ENCODE measurements at places on chromosomes 3 and 15.

GRCh38 chr15:70058642-70059360 lies 38.9 kb downstream of the TLE3 start:
- no peak for DNase-seq

GRCh38 chr15:46344115-46344724 lies 709.4 kb downstream of the SQOR start:
- DNase-seq, result no peak

- DNase-seq, result no peak
Observed at GRCh38 chr3:56800130-56800831, 1.5 kb downstream of the ARHGEF3 start.

DNA sequence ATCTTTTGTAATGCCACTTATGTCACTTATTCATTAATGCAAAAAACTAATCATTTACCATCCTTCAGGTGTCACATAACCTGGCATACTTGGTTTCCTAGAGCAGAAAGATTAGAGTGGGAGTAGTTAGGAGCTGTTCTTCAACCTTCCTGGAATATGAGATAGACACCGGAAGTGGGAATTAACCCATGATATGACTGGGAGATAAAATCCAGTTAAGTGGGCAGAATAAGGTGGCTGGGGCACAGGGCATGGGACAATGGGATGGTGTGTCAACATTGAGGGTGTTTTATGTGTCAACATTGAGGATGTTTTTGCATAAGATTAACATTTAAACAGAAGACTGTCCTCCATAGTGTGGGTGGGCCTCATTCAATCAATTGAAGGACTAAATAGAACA lies 94.3 kb upstream of the CBLB start:
- DNase-seq, result no peak

DNA sequence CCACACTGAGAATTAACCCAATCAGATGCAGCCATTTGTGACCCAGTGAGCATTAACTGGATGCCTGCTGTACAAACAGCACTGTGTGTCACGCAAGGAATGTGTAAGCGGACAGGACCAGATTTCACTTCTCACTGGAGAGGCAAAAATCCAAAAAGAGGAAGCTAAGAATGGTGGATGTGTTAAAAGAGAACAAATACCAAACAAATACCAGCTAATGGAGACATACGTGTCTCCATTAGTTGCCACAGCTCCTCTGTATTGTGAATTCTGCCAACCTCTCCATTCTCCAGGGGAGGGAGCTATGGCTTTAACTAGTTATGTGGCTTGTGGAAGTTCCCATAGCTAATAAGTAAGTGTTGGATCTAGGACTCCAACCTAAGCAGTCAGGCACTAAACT lies 2.6 kb downstream of the LTF start:
- DNase-seq, result no peak

DNA sequence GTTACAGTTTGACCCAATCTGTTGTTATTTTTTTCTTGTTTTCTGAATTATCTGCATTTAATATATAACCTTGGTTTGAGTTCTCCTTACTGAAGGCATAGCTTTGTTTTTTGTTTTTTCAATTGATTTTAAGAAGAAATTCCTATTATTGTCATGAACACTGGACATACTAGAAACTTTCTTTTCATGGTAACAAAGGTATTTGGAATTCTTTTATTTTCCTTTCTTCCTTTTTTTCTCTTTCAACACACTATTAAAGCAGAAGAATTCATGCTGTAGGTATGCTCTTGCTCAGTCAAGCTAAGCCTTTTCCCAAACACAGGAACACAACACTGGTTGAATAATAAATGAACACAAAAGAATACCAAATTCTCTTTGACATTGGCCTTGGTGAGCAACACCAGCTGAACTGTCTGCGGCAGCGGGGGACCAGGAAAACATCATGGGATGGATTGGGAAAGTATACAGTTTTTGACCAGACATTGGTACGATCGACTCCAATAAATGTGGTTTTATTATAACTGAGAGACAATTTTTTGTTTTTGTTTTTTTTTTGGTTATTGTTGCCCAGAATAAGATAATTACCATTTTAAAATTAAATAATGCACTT lies 23.1 kb downstream of the U2SURP start:
- DNase-seq, result no peak

DNA sequence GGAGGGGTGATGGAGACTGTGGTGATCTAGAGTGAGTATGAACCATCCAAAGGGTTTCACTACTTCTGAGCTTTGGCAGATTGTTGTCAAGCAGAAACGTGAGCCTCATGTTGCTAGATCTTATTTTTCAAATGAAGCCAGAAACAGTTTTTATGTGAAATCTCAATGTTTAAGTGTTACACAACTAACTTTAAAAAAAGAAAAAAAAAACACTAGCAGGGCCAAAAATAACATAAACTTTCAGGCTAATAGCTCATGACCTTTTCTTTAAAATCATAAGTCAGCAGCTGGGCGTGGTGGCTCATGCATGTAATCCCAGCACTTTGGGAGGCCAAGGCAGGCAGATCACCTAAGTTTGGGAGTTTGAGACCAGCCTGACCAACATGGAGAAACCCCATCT lies 2.1 kb upstream of the HTR3D start:
- no peak for DNase-seq

DNA sequence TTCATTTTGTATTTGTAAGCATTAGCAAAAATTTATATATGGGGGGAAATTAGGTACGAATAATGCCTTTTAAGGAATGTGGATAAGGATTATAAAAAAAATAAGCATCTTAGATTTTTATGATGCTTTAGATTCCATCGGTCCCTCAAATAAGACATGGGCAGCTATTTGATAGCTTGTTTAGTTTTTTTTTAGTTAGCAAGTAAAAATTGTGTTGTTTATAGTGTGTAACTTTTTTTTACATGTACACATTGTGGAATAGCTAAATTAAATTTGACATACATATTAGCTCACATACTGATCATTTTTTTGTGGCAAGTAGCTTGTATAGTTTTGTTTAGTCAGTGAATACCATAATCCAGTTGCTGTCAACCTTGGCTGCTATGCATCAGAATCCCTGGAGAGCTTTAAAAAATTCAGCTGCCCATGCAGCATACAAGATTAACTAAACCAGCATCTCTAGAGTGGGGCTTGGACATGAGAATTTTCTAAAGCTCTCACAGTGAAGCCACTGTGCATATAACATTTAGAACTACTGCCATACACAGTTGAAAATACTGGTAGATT lies 53.9 kb downstream of the TMOD3 start:
- no peak for DNase-seq

- DNase-seq, result no peak
Observed at GRCh38 chr15:32886459-32886858, 168.7 kb downstream of the GREM1 start.

GRCh38 chr3:25452192-25452591 lies 24.1 kb downstream of the RARB start:
- no peak for DNase-seq

DNA sequence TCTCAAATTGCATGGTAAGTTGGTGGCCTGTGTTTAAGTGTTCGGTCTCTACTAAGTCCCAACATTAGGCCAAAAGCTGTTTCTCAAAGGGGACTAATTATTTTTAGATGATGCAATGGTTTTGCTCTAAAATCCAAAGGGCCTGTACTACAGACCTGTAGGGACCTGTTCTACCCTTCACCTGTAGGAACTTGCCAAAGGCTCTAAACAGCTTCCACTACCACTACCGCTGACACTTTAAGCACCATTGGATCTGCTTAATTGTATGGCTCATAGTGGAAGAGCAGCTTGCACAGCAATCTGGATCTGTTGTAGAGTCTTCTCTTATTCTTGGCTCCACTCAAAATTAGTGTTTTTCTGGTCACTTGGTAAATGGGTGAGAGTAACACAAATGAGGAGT lies 346.8 kb downstream of the EPHA6 start:
- DNase-seq, result no peak

- DNase-seq, result no peak
Observed at GRCh38 chr3:39232859-39233258, 40.5 kb upstream of the XIRP1 start.

- DNase-seq, result no peak
Observed at GRCh38 chr3:133979553-133979952, 50.2 kb downstream of the SLCO2A1 start.

- DNase-seq, result peak; percentile 42
Observed at GRCh38 chr3:192904632-192905289, 12.9 kb downstream of the MB21D2 start.

DNA sequence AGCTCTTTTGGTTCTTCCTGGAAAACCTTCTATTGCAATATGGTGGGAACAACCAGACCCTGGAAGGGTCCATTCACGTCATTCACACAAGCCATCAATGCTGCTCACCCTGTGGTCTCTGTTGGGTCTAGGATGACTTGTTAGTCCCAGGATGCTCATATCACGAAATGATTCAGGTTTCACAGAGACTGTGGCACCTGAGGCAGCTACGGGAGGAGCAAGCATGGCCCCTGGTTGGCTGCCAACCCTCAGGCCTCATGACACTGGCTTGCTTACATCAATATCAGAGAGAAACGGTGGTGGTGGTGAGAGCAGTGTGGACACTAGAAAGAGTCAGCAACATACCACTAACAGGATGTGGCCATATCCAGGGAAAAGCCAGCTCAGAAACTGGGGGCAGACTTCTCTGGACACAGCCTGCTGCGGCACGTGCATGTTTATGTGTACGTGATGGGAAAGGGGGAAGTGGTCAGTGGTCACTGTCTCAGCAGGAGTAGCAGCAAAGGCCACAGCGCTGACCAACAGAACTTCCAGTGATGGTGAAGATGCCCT lies 208.9 kb upstream of the ST8SIA2 start:
- no peak for DNase-seq

DNA sequence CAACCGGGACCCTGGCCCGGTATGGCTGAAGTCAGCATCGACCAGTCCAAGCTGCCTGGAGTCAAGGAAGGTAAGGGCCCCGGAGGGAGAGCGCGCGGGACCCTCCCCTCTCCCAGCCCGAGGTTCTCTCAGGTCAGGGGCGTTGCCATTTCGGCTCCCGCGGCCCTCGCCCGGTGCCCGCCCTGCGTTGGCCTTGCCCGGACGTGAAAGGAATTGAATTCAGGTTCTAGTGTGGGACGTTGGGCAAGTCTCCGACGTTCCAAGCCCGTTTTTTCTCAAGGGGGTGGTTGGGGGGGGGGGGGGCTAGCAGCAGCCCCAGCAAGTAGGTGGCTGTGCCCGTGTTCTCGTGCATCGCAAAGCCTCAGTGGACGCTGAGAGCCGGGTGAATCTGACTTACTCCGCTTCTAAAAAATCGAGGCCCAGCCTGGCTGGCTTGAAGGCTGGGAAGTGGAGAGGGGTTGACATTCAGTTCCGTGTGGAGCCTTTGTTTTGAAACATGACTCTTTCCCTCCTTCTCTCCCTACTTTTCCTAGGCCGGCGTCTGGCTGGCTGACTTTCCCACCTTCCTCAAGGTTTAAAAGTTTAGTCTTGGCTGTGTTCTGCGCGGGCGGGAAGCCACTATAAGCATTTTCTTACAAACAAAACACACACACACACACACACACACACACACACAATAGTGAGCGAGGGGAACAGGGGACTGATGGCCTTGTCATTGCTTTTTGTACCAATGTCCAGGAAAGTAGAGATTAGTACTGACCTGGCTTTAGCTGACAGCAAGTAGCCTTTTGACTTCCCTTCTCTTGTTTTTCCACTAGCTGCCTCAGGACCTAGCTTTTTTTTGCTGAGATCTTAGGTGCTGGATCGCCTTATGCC lies at the start of gene UTS2B:
Gene UTS2B (minus strand): TSS at position 873 of the 876 bp plus-strand sequence. CDS start 48,337 bp downstream, outside the sequence.
- peak; percentile 66 for DNase-seq

GRCh38 chr3:133588035-133588434 lies 14.5 kb downstream of the CDV3 start:
- no peak for DNase-seq

DNA sequence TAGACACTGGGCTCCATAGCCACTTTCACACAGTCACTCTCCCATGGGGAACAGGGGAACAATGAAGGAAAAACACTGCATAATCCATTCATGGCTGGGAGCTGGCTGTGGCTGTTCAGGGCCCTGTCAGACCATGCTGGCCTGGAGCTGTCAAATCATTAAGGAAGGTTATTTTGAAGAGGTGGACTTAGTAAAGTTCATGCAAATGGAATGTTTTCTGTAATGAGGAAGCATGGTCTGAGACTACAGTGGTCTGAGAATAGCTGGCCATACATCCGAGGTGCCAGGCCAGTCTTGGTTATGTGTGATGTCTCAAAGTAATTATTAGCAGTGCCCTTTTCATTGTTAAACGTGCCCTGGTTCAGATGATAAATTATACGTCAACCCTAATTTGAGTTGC lies 117.1 kb upstream of the MRPS22 start:
- DNase-seq, result no peak

DNA sequence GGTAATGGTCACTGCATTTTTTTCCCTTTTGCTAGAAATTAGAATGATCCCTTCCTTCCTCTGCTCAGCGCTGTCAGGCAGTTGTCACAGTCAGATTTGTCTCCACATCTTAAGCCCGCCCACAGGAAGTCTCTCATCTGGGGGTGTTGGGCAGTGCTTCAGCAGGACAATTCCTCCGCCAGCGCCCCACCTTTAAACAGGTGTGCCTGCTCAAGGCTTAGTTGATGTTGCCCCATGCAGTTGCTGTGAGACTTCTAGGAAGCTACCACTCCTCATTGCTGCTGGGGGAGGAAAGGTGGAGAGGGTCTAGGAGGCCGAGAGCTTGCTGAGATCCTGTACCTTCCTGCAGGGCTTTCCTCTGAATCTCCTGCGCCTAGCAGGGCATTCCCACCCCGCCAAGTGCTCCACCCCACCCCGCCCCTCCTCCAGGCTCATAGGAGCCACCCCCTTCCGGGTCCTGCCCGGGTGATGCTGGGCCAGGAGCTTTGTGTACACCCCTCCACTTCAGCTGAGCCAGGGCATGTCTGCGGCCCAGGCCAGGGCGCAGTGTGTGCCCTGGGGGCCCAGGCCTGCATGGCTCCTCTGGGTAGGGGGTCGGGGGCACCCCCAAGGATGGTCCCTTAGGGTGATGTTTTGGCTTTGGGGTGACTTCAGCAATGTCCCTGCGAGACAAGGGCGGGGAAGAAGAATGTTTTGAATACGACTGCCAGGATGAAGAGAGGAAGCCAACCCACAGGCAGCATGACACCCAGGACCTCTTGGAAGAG lies 68.7 kb downstream of the TRAK1 start:
- peak; percentile 60 for DNase-seq

GRCh38 chr15:43408789-43409188 lies 37.9 kb downstream of the TUBGCP4 start:
- no peak for DNase-seq

DNA sequence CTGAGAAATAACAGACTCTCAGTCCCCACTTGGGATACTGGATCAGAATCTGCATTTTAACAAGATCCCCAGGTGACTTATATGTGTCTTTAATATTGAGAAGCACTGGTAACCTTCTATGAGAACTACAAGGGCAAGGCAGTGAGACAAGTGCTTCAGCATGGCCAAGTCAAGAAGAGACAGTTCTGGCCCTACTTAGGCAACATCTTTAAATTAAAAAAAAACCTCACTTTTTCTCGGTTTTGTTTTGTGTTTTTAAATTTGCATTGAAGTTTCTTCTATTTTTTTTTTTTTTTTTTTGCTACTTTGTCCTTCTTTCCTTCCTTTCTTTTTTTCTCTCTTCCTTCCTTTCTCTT lies 42.5 kb upstream of the SPTSSB start:
- no peak for DNase-seq

DNA sequence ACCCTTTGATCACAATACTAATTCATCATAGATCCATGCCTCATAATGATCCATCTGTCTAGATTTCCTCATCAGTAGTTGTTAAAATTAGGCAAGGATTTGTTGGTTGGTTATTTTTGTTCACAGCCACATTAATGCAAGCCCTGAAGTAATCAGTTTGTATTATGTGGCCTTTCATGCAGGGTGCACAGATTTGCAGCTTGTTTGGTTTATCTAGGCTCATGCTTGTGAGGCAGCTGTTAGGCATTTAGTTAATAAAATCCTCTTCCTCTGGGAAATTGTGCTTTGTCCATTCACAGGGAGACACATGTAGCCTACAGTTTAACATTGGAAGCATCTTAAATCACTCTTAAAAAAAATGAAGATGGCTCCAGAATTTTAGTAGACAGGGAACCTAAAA lies 162.8 kb upstream of the ZNF385D start:
- no peak for DNase-seq
